NCI-H1694 (cell line): ENCODE measurements at places on chromosomes 1 and 21.

- no peak for DNase-seq
These were observed 102.2 kb downstream of the FCRL5 start for GRCh38 chr1:157450106-157450505.

GRCh38 chr1:175303201-175303707 is 110.7 kb upstream of the KIAA0040 start:
- DNase-seq, result no peak

DNA sequence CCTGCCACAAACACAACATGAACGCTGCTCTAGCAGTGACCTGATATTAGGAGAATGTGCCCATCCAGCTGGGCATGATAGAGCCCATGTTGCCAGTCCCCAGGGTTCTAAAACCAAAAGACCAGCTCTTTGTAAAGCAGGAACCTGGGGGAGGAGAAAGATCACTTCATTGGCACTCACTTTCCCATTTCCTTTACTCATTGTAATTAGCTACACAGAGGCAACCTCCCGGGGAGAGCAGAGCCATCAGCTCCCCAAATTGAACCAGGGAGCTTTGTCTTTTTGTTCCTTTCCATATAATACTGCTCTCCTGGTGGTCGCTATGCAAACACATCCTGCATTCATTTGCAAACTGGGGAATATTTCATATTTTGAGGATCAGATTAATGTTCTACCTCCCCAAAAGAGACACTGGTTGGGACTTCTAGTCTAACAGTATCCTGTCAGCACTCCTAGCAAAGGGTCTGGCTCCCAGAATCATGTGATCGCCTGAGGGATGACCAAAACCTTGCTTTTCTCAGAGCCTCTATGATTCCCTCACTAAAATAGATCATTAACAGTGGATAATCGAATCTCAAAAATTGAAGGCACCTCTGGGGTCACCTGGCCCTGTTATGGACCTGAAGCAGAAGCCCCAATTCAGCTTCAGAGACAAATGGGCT is 76.7 kb upstream of the CD1D start:
- DNase-seq, result no peak

- DNase-seq, result no peak
These were observed 14.0 kb downstream of the INKA2 start for GRCh38 chr1:111725192-111725591.

GRCh38 chr1:13830616-13831280 is 130.8 kb downstream of the PRDM2 start:
- DNase-seq, result no peak

- DNase-seq, result no peak
These were observed 165.0 kb upstream of the KCTD3 start for GRCh38 chr1:215402147-215402546.

DNA sequence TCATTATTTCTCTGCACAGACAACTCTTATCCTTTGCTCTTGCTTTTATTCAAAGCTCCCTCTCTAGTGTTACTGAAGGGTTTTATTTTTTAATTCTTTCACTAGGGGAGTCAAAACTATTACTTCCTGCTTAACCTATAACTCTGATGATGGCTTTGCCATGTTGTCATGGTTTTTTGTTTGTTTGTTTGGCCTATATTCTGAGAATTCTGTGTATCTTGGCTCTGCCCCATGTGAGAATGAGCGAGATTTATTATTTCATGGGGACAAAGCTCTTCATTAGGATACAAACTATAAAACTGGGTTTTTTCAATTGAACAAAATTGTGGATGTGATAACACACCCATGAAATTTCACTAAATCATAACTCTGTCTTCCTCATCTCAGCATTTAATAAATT is 190.5 kb upstream of the C1orf105 start:
- no peak for DNase-seq

DNA sequence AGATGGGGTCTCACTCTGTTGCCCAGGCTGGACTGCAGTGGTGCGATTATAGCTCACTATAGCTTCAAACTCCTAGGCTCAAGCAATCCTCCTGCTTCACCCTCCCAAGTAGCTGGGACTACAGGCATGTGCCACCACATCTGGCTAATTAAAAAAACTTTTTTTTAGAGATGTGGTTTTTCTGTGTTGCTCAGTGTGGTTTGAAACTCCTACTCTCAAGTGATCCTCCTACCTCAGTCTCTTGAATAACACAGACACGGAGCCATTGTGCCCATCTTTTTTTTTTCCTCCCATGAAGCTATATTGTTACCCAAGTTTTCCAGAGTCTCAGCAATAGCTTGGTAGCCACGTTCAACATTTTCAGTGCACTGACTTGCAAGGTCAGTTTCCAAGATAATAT is 2.7 kb downstream of the GIPC2 start:
- DNase-seq, result no peak

DNA sequence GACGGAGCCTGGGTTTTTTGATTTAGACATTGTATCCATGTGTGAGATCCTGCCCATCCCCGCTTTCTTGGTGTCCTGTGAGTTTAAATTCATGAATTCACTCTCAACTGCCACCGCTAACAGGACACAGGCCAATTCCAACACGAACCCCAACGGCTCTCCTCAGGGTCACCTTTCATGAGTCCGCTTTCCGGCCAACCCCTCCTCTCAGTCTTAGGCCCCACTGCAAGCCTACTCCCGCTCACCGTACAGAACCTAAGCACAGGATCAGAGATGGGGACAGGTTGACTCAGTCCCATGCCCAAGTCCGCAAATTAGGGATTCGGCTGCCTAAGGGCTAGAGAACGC is 238 bp upstream of the SCP2 start:
- DNase-seq, result no peak

DNA sequence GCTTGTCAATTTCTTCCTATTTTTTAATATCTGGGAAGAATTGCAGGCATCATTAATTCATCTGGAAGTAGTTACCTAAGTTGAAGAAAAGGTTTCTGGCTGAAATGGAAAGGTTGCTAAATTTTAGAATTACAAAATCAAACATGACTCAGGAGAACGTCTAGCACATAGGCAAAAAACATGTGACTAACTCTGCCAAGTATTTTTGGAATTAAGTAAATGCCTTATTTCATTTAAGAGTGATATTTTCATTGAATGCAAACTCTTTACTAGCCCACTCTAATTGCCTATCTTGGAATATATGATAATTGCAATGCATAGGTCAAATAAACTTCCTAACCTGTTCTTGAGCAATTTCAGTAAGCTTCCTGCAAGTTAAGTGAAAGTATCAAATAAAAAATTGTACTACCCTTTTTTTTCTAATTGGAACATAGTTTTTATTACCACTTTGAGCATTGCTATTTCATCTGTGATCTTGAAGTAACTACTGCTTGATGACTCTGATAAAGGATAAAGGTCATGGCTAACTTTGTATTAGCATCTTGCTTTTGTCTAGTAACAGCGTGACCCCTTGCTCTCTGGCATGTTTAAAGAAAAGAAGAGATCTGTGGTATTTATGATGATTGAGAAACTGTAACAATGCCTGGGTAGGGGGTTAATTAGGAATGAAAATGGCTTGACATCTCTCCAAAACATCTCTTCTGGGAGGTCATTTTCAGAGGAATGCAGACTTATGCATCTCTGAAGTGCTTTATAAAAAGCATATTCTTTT is 208.3 kb upstream of the NCAM2 start:
- DNase-seq, result no peak

GRCh38 chr1:161138431-161138830 is 6.0 kb upstream of the DEDD start:
- DNase-seq, result no peak

DNA sequence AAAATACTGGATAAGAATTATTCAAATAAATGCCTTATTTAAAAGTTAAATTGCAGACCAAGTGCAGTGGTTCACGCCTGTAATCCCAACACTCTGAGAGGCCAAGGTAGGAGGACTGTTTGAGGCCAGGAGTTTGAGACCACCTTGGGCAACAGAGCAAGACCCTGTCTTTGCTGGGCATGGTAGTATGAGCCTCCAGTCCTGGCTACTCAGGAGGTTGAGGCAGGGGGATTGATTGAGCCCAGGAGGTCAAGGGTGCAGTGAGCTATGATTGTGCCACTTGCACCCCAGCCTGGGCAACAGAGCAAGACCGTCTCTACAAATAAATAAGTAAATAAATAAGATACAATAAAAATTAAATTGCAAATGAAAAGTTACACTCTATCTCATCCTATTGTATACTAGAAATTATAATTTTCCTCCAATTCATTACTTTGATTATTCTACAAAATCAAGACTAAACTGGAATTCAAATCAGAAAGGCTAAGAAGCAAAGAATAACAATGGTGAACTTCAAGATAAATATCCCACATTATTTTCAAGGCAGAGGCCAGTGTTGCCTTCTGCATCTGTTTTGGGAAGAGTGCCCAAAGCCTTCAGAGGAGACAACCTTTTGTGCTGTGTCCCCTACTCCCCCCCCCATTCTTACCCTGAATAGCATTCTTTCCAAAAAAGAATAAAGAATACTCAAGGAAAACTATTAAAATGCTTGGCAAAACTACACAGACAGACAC is 73.3 kb upstream of the IRF2BP2 start:
- no peak for DNase-seq

GRCh38 chr1:184300446-184300845 is 86.4 kb upstream of the C1orf21 start:
- DNase-seq, result no peak

DNA sequence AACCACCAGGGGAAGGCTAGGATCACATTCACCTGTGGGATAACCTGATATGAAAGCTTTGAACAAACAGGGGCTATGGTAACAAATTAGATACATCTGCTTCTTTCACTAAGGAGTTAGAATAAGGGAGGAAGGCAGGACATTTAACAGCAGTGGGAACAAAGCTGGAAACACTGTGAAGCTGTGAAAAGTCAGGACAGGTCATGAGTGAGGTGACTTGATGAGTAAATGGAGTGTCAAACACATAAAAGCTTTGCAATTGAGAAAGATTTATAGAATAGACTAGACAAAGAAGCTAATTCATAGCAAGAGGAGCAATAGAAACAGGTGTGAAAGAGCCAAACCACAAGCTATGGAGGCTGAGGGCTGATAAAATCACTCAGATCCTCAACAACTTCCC is 110.0 kb downstream of the ASTN1 start:
- DNase-seq, result no peak

GRCh38 chr1:154304664-154305337 is 16.1 kb upstream of the AQP10 start:
- DNase-seq, result no peak

DNA sequence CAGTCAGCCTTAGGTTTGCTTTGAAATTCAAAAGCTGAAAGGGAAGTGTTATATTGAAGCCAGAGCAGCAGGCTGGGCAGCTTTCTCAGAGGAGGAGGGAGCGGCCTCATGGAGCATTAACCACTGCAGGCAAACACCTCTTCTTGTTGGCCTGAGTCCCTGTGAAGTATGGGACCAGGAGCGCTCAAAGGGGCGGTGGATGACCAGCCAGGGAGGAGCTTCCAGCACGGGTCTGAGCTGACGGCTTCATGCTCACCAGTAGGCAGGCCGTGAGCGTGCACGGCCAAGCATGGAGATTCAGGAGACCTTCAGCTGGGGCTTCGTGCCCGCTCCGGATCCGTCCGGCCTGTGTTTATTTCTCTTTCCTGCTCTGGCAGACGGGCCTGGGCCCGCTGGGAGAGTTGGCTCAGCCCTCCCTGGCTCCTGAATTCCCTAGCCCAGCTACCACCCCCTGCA is 245.2 kb downstream of the TRABD2B start:
- no peak for DNase-seq

GRCh38 chr1:1538334-1538733 is 2.1 kb downstream of the TMEM240 start:
- DNase-seq, result no peak

DNA sequence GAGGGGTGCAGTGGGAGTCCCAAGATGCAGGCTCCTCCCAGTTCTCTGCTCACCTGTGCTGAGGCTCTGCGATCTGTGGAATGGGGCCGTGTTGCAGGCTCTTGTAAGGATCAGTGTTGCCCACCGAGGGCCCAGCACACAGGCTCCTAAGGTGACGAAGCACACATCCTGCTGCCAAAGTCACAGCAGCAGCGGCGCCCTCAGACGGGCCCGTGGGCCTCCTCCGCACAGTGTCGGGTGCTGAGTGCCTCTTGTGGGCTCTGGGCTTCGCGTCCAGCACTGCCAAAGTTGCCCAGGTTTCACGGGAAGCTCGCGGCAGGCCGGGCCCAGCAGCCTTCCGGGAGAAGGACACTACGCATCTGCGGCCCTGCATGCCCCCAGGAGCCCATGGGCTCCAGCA is 72.1 kb upstream of the ABCG1 start:
- DNase-seq, result no peak

- DNase-seq, result no peak
These were observed 3.3 kb downstream of the KRTAP10-3 start for GRCh38 chr21:44555200-44555875.

DNA sequence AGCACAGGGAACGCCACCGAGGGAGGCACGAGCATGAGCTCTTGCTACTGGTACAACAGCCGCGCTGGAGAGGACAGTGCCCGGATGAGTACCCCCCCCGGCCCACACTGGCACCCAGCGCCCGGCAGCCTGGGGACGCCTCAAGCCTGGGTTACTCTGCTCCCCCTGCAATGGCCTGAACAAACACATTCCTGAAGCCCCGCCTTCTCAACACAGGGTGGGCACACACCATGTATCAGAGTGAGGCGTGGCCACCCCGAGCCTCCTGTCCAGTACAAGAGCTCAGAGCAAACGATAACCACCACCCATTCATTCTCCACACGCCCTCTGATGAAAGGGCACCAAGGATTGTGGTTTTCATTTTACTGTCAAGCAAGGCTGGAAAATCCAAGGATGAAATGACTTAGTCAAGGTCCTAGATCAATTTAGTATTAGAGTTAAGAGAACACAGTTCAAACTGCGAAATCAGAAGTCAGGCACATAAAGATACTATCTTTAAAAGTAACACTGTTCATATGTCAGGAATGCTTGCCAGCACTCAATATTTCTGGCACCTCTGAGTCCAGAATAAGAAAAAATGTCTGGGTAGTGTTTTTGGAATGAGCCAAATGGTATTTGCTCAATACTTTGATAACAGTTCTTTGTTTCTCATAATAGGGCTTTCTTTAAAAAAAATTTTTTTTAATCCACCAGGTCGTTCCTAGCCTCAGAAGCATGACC is 22.0 kb downstream of the UBE2G2 start:
- no peak for DNase-seq

GRCh38 chr1:55718758-55719671 is 503.9 kb upstream of the USP24 start:
- DNase-seq, result no peak

GRCh38 chr1:31700468-31701090 is 3.2 kb downstream of the COL16A1 start:
- DNase-seq, result no peak

DNA sequence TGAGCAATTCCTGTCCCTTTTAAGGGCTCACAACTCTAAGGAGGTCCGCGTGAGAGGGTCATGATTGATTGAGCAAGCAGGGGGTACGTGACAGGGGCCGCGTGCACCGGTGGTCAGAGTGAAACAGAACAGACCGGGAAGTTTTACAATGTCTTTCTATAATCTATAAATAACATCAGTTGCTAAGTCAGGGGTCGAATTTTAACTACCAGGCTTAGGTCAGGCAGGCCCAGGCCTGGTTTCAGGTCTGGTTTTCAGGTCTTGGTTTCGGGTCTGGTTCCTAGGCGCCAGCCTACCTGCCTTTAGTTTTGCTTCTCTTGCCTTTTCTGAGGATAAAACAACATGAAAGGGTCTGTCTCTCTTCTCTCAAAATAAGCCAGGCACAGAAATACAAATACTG is 476.0 kb upstream of the CAMK1G start:
- no peak for DNase-seq

- DNase-seq, result peak; percentile 57
These were observed 7.7 kb downstream of the ENSA start for GRCh38 chr1:150621497-150622302.

GRCh38 chr1:245465666-245466065 is 310.9 kb downstream of the KIF26B start:
- no peak for DNase-seq

- no peak for DNase-seq
These were observed 53.7 kb downstream of the SLX9 start for GRCh38 chr21:44993321-44994046.

GRCh38 chr1:42922687-42923366 is 35.8 kb downstream of the SLC2A1 start:
- DNase-seq, result peak; percentile 84
